ENCODE measurements at places on chromosomes 3 and 15. TPM values are rescaled to one million over a fixed set of nuclear protein-coding genes. Genes with fewer than 3 reads are reported as not detected.

Gene HACD3
- 95.2 TPM for total RNA-seq

Gene FBXL2
- total RNA-seq = 96.7 TPM

Gene GOLGA8S
- under 0.01 TPM for total RNA-seq

Gene VWA5B2
- 0.63 TPM for total RNA-seq

Data from parietal lobe (tissue), 2 donors.